Naive thymus-derived CD8-positive, alpha-beta T cell (primary cell): ENCODE measurements at places on chromosomes 1 and 21.

- DNase-seq, result no peak
Observed at GRCh38 chr1:206568256-206568655, 44.0 kb downstream of the EIF2D start.

- no peak for DNase-seq
Observed at GRCh38 chr1:167016100-167016750, 27.1 kb downstream of the MAEL start.

DNA sequence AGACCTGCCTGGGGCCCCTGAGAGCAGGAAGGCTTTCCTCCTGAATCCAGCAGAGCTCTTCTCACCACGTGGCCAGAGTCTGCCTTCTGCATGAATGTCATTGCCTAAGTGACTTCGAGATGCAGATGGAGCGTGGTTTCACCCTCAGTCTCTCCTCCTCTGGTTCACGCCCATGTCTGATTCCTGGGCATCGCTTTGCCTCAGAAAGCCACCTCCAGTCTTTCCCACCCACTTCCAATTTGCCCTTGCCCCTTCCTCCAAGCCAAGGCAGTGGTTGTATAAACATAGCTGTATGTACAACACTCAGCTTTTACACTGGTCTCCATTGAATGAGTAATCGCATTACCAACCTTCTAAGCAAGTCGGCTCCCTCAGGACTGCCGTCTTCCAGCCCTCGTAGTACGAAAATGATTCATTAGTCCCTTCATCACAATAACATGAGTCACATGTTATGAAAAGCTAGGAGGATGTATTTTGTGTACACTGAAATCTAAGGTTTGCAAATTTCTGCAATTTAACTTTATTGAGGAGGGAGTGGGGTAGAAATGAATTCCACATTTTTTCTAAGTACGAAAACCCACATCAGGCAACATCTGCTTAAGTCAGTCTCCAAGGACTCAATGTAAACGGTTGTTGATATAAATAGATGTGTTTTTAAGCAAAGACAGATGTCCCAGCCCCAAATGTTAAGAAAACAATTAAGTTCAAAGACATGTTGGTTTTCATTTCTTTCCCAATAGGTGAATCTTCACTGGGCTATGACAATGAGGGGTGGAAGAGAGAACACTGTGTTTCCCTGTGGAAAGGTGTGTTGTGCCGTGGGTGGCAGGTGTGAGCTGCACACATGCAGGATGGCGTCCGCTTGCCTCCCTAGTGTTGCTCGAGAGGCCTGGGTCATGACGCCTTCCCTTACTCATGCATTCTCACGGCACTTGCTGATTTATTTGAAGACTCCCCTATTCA lies 32.3 kb upstream of the ETS2 start:
- no peak for DNase-seq

GRCh38 chr1:168112673-168113305 lies 23.9 kb downstream of the GPR161 start:
- DNase-seq, result no peak

GRCh38 chr1:2787163-2787911 lies 14.2 kb downstream of the TTC34 start:
- no peak for DNase-seq

GRCh38 chr1:170555370-170555769 lies 23.4 kb downstream of the GORAB start:
- DNase-seq, result no peak

- DNase-seq, result no peak
Observed at GRCh38 chr1:112026016-112026415, 36.5 kb upstream of the KCND3 start.

GRCh38 chr1:39488012-39488545 lies 3.4 kb upstream of the BMP8A start:
- no peak for DNase-seq

GRCh38 chr1:83670909-83671565 lies 327.9 kb downstream of the TTLL7 start:
- DNase-seq, result no peak

- no peak for DNase-seq
Observed at GRCh38 chr1:216210081-216210480, 213.2 kb downstream of the USH2A start.

- no peak for DNase-seq
Observed at GRCh38 chr1:234069760-234070159, 165.3 kb downstream of the SLC35F3 start.

DNA sequence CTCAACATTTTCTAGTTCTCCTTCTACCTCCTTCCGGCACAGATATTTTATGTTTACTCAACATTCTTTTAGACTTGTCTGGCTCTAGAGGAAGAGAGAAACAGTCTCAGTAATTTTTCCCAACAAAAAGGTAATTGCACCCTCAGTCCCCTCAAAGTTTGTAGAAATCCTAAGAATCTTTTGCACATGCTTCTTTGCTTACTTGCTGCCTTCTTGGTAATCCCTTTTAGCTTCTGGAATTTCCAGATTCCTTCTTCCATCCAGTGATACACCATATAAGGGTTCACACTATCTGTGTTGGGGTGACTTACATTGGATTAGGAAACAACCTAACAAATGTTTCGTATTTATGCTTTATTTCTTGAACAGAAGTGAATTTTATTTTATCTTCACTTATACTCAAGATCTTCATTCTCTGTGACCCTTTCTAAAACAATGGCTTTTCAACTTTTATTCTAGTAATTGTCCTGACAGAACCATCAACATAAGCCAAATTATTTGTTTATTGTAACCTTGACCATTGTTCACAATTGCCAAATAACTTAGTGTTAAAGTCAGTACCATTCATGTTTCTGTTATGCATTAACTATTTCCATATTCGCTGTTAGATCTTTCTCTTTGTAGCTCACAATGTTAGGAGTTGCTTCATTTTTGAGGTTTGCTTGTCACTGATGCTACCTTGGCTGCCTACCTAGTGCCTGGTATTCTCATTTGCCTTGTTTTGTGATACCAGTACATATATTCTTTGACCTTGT lies 238.1 kb downstream of the HMCN1 start:
- no peak for DNase-seq

DNA sequence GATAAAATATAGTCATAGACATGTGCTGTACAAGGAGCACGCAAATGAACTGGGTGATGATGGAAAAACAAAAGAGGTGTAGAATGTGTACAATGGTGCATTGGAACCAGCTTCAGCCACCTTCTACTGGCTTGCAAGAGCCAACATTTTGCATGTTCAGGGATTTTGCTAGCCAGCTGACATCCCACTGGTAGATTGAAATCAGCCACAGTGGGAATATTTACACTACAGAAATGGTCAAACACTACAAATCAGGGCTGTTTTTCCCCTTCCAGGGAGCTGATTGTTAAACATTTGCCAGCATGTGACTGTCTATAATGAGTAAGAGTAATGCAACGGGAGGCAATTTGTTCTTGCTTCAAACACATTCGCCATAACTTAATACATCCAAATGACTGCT lies 23.2 kb downstream of the PMVK start:
- no peak for DNase-seq

GRCh38 chr1:156643778-156644092 lies 1.8 kb downstream of the BCAN start:
- DNase-seq, result peak; percentile 49

DNA sequence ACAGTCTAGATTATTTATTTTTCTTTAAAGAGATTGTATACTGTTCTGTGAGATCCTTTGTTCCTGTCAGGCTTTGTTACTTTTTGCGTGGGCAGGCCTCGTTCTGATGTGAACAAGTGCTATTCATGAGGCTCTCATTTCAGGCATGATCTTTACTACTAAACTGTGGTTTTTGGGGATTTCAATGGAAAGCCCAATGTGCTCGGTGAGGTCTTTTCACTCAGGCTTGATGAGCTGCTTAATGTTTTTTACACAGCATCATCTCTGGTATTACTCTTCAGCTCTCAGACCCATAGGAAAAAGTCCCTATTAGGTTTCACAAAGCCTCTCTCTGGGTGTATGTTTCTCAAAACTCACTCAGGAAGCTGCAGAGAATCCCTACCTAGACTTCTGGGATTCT lies 419.4 kb downstream of the GPATCH2 start:
- DNase-seq, result no peak

DNA sequence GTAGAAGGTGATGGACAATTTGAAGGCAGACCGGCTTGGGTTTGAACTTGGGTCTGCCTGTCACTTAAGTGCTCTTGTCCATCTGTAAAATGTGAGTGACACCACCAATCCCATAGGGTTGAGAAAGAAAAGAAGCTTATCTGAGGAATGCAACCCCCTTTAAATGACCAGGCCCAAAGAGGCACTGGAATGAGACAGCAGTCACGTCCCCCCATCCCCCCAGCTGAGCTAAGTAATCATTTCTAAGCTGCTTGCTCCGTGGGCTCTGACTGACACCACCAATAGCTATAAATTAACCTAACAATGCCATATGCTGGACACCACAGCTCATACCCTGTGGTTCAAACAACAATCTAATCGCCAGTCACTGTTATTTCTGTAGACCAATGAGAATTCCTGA lies 15.1 kb downstream of the LCA5L start:
- DNase-seq, result no peak

GRCh38 chr1:65564493-65564892 lies 144.0 kb downstream of the LEPR start:
- no peak for DNase-seq

DNA sequence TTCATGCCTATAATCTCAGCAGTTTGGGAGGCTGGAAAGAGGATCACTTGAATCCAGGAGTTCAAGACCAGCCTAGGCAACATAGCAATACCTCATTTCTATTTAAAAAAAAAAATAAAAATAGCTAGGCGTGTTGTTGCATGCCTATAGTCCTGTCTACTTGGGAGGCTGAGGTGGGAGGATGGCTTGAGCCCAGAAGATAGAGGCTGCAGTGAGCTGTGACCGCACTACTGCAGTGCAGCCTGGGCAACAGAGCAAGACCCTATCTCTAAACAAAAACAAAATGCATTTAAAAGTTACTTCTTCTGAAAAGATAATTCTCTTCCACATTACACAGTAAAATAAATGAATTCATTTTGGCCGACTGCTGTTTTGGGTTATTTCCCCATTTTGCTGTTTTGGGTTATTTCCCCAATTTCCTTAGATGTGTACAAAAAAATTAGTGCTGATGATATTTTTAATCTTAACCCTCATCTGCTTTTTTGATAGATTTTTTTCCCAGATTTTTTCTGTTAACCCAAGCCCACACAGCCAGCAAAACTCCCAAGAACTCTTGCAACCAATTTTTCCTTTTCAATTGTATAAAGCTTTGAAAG lies 23.0 kb upstream of the SAMSN1 start:
- DNase-seq, result no peak

- DNase-seq, result no peak
Observed at GRCh38 chr1:162740755-162741154, 49.7 kb upstream of the HSD17B7 start.

GRCh38 chr21:45294509-45295291 lies 7.0 kb upstream of the POFUT2 start:
- no peak for DNase-seq

GRCh38 chr1:160789051-160789701 lies 6.8 kb upstream of the LY9 start:
- DNase-seq, result no peak

GRCh38 chr1:209586221-209586740 lies 2.8 kb downstream of the CAMK1G start:
- DNase-seq, result no peak

DNA sequence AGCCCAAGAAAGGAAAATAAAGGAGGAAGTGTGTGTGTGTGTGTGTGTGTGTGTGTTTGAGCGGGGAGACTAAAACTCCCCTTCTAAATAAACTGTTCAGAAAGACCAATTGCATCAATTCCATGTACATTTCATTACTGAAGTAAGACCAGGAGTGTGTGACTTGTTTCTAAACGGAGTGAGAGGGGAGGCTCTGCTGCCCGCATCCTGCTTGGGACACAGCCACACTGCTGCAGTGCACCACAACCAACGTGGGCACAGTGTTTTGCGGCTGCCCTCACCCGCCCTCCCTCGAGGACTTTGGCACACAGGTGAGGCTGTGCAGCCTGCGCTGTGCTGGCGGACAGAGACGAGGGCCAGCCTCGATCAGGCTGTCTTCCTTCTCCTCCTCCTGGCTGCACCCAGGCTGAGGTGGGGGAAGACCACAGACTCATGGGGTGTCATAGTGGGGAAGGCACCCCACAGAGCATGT lies 31.0 kb upstream of the H6PD start:
- DNase-seq, result peak; percentile 45

GRCh38 chr1:2101531-2101930 lies 51.3 kb downstream of the PRKCZ start:
- DNase-seq, result no peak

GRCh38 chr1:30748098-30748698 lies 9.4 kb downstream of the LAPTM5 start:
- no peak for DNase-seq

- no peak for DNase-seq
Observed at GRCh38 chr1:200654660-200655059, 15.0 kb downstream of the DDX59 start.

GRCh38 chr1:26693599-26694572 lies 1.9 kb upstream of the ARID1A start:
- no peak for DNase-seq

DNA sequence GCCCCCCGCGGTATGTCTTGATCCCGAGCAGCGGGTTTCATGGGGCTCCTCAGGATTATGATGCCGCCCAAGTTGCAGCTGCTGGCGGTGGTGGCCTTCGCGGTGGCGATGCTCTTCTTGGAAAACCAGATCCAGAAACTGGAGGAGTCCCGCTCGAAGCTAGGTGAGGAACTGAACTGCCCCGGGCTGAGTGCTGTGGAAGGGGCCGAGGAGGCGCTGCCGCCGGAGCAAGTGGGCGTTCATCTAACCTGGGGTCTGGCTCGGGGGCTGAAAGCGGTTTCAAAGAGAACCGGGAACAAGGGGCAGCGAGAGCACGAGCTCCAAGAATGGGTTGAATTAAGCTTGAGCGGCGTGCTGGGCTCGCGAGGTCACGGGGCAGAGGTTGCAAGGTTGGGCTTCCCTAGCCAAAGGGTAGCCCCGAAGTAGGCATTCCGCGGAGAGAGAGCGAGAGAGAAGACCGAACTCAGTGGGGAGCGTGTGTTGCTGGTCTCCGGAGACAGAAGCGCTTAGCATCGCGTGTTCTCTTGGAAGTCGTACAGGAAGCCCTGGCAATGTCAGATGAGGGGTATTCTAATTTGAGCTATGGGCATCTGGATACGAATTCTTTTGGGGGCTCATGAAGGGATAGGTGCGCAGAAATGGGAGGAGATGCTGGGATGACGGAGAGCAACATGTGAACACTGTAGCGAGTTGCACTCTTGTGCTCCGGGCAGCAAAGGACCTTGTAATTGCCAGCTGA lies 732 bp downstream of the HS2ST1 start:
- peak; percentile 46 for DNase-seq

GRCh38 chr21:33132054-33132453 lies 62.1 kb downstream of the OLIG1 start:
- no peak for DNase-seq

- DNase-seq, result no peak
Observed at GRCh38 chr1:114660238-114660637, 9.6 kb downstream of the DENND2C start.
